RPMI7951 (cell line): ENCODE measurements at places on chromosomes 7 and 10. TPM values are rescaled to one million over a fixed set of nuclear protein-coding genes. Genes with fewer than 3 reads are reported as not detected.

DNA sequence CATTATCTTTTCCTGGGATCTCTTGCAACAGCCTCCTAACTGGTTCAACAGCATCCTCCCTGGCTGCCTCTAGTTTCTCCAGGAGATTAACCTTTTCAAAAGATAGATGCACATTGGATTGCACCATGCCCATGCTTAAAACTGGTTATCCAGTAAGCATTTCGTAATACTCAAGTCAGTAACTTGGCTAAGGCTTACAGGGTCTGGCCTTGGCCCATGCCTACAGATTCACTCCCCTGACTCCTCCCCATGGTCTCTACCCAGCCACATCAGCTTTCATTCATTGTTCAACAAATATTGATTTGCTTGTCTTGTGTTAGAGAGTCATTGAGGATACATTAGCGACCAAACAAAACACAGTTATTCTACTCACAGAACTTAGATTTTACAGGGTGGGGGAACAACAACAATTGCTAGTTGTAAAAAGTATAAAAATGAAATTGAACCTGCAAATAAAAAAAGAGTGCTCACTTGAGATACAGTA is 1.8 kb upstream of the KIF20B start:
- no peak for DNase-seq

GRCh38 chr10:35236739-35237138 is 99.6 kb upstream of the CCNY start:
- DNase-seq: peak; percentile 33

DNA sequence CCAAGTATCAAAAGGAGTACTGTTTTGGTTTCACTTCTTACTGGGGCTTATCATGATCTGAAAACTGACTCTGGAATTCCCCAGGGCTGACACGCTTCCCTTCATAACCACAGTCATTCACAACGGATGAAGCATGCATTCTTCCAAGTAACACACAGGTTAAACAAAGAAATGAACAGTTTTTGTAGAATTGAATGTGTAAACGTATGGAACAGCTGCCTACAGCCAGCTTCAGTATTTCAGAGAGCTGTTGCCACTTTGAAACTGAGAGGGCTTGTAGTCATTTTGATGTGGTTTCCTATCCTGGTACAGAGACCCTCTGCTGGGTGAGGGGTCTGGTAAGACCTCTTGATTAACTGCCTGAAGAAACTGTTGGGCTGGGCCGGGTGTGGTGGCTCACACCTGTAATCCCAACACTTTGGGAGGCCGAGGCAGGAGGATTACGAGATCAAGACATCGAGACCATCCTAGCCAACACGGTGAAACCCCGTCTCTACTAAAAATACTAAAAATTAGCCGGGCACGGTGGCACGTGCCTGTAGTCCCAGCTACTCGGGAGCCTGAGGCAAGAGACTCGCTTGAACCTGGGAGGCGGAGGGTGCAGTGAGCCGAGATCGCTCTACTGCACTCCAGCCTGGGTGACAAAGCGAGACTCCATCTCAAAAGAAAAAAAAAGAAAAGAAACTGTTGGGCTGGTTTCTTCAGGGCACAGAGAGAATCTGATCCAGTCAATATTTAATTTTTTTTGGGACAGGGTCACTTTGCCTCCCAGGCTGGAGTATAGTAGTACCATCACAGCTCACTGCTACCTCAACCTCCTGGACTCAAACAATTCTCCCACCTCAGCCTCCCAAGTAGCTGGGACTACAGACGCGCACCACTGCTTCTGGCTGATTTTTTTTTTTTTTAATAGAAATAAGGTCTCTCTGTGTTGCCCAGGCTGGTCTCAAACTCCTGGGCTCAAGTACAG is 4.7 kb downstream of the NFE2L3 start:
- peak; percentile 95 for DNase-seq

DNA sequence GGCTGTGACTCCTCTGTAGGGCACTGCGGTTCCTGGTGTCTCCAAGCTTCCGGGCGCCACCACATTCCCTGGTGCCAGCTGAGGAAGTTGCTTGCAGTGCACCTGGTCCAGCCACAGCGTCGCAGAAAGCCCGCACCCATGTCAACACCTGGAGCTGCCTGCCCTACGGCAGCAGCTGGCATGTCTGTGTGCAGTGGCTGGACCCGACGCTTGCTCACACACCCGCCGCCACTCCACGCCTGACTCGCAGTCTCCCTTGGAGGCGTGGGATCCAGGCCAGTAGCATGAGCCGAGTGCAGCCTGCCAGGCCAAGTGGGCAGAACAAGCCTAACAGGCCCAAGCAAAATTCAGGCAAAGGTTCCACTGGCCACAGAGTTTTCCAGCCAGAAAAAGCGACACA is 118.1 kb upstream of the PHF14 start:
- no peak for DNase-seq

DNA sequence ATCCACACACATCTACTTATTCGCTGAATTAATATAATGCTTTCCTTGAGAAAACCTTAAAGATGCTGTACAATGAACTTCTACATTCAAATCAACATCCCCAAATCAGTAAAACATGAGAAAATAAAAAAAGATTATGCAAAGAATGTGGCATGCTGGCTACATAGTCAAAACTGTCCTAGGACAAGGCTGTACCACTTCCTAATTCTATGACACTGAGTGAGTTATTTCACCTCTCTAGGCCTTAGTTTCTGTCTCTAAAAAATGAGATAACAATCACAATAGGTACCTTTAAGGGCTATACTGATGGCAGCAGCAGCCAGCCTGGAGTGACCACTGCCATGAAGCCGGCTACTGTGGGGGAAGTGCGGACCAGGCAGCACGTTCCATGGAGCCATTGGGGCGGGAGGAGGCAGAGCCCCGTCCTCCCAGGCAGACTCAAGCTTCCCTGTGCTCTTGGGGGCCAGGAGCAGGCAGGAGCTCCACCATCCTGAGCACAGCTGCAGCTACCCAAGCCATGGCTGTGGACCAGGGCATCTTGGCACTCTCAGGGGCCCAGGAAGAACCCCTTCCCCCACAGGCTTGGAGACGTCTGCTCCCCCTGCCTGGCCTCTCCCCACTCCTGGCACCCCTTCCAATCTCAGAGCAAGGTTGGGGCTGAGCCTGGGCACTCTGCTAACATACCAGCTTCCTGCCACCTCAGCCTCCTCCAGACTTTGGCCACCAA is 110.2 kb downstream of the ELAPOR2 start:
- DNase-seq: no peak

CUL2 gene
- 48.9 and 51.9 TPM in 2 replicates for total RNA-seq

DNA sequence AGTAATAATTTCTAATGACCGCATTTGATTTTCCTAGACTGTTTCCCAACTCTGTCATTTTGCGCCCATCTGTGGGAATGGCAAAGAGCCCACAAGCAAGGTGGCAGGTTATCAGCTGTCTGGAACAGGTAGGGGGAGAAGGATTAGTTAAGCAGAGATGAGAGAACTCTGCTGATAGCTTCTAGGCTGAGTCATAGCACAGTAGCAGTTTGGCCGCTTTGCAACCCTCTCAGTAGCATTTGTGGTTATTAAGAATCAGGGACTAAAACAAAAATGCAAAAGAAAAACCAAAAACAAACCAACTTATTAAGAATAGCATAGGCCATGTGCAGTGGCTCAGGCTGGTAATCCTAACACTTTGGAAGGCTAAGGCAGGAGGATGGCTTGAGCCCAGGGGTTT is 602.7 kb upstream of the SORCS1 start:
- no peak for DNase-seq

GRCh38 chr10:110273474-110273873 is 31.2 kb downstream of the SMNDC1 start:
- DNase-seq: peak; percentile 77
